Mesenteric fat pad (tissue), 1 donor: ENCODE measurements at places on chromosomes 3 and 15.
A peak's percentile ranks its signal among the peaks of the same experiment; 100 is the strongest.

DNA sequence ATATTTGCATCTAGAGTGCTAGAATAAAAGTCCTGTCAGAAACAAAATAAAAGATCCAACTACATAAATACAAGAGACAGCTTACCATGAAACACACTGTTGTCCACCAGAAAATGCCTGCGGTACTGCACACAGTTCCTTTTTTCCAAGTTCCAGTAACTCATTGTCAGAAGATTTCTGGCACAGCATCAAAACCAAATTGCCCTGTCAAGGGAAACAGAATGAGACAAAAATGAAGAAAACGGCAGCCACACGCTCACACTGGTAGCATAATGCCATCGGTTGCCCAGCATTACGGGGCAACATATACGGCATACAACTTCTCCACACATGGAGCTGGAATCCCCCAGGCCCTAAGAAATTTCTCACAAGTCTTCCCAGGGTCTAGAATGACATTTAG lies 40.8 kb downstream of the PLCH1 start:
- DNase-seq = no peak

DNA sequence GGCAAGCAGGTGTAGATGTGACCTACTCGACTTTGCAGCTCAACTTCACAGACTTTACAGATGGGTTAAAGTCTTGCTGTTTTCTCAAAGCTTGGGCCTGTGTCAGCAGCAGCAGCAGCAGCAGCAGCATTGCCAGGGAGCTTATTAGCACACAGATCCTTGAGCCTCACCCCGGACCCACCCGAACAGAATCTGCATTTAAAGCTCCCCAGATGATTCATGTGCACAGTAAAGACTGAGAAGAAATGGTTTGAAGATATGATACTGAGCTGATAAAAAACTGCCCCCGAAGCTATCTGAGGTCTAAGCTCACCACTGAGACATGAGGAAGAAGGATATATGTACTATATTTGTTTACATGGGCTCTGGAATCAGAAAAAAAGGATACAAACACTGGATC lies 231.7 kb downstream of the ARPP21 start:
- no peak for DNase-seq

DNA sequence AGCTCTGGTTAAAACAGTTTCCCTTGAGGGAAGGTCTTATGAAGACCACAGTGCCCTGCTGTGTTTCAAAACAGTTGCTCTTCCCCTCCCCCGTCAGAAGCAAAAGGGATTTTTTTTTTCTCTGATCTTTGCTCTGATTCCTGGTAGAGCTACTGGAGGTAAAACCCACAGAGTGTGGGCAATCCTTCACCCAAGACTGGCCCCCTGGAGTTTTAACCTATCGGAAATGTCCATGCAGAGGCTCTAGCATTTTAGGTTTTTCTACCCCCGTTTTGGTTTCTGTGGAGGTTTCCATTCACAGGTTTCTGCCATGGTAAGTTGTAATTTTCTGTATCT lies 27.7 kb downstream of the GRM2 start:
- no peak for DNase-seq

- DNase-seq = no peak
Measured at GRCh38 chr3:161409069-161409468, 37.8 kb upstream of the SPTSSB start.

DNA sequence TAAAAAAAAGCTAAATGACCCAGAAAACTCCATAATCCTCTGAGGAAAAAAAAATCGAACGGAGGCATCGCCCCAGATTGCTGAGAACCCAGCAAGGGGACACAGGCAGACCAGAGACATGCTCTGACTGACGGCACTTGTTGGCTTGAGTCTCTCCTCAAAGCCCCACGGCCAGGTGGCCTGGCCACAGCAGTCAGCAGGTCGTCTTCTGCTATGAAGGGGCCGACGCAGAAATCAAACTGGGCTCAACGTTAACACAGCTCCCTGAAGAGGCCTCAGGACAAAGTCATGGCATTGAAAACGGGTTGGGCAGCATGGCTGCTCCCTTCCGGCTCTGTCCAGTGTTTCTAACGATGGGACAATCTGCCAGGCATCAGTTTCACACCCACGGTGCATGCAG lies 17.5 kb downstream of the PCSK6 start:
- no peak for DNase-seq

- no peak for DNase-seq
Measured at GRCh38 chr3:15102256-15102655, 3.3 kb upstream of the RBSN start.

- DNase-seq = no peak
Measured at GRCh38 chr3:148790851-148791735, 36.5 kb upstream of the CPB1 start.

DNA sequence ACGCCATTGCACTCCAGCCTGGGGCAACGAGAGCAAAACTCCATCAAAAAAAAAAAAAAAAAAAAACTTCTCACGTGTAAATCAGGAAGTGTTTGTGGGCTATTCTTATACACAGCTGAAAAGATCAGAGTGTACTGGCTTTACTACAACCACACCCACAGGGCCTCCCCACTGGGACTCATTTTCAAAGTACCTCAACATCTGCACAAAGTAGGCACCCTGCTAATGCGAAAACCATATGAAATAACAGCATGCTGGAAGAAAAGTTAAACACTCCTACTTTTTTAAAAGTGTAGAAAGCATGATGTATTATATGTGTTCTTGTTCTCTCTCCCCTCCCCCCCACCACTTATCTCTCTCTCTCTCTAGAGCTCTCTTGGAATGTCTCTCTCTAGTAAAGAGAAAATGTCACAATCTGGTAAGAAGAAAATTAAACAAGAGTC lies 11.1 kb downstream of the UACA start:
- DNase-seq = no peak

DNA sequence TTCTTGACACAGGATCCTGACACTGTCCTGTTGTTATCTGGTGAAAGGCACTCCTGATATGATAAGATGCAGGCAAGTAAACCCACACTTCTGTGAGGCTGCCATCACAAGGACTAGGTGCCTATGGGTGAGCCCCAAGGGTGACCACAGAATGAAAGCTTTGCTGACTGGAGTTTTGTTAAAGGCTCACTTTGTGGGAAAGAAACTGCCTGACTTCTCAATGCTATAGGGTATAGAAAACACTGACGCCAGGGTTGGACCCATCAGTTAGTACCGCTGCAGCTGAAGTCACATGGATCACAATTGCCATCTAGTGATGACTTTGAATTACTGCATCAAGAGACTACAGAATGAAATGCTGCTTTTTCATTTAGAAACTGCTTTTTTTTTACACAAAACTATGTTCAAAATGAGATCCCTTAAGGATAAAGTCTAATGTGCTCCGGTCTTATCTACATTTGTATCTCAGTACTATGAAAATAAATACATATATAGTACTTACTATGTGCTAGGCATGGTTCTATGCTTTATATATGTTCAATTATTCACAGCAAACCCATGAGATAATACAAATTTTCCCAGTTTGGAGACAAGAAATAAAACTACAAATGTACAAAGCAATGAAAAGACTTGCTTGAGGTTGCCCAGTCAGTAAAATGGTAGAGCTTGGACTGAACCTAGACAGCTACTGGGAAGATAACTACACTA lies 64.2 kb upstream of the CMSS1 start:
- DNase-seq = no peak

- no peak for DNase-seq
Measured at GRCh38 chr3:16302082-16302631, 37.1 kb downstream of the OXNAD1 start.

DNA sequence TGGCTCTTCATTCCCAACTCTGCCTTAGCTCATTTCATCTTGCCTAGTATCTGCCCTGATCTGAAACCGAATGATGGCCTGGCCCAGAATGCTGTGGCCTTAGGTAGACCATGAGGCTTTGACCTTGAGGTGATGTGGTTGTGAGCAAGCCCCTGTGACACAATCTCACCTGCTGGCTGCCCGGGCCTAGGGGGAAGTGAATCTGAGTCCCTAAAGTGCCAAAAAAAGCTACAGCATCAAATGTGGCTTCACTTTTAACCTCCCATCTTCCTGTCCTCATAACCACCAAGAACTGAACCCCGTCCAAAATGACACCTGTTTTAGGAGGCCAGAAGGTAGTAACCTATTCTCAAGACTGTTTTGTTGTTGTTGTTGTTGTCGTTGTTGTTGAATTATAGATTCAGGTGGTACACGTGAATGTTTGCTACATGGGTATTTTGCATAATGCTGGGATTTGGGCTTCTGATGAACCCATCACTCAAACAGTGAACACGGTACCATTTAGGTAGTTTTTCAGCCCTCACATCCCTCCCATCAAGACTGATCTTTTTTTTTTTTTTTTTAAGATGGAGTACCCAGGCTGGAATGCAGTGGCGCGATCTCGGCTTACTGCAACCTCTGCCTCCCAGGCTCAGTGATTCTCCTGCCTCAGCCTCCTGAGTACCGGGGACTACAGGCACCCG lies 54.6 kb downstream of the MCCC1 start:
- no peak for DNase-seq

DNA sequence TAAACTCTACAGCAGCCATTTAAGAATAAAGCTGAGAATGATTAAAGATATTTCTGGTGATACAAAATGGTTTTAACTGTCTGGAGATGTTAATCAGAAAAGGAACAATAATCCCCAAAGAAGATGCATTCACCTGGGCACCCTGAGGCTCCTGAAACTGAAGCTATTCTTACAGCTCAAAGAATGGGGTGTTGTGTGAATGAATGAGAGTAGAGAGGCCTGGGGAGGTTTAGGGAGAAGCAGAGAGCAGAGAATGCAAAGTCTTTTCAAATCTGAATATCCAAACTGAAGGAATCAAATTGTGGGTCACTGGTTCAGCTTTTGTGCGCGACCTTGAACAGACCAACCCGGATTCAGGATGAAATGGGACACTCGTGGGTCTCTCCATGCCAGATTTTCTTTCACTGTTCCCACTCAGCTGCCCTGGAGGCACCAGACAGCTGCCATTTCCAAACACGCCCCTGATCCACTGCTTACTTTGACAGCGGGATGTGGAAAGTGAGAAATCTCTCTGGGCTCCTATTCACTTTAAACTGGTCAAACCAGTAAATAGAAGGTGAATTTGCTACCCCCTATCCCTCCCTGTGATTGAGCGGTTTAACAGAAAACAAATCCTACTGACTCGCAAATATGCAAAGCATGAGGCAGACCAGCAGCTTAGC lies 485.5 kb upstream of the THBS1 start:
- DNase-seq = no peak

GRCh38 chr3:73716418-73716817 lies 91.7 kb upstream of the PDZRN3 start:
- no peak for DNase-seq

DNA sequence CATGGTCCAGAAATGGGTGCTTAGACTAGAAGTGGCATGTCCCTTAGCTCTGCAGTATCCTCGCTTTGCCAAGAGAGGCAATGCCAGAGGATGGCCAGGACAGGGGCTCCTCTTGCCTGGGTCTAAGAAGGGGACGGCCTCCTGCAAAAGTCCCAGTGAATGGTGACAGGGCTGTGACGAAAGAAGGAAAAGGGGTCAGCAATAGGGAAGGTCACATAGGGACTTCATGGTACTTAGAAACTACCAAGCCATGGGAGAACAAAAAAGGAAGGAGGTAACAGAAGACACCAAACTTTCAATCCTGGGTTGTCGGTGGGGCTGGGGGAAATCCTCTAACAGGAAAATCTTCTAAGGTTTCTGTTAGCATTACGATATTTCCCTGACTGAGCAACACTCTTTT lies 36.2 kb upstream of the ATOSA start:
- DNase-seq = no peak

- no peak for DNase-seq
Measured at GRCh38 chr3:16905704-16906103, 20.9 kb downstream of the PLCL2 start.

- DNase-seq = no peak
Measured at GRCh38 chr3:133506215-133506901, 67.1 kb upstream of the CDV3 start.

DNA sequence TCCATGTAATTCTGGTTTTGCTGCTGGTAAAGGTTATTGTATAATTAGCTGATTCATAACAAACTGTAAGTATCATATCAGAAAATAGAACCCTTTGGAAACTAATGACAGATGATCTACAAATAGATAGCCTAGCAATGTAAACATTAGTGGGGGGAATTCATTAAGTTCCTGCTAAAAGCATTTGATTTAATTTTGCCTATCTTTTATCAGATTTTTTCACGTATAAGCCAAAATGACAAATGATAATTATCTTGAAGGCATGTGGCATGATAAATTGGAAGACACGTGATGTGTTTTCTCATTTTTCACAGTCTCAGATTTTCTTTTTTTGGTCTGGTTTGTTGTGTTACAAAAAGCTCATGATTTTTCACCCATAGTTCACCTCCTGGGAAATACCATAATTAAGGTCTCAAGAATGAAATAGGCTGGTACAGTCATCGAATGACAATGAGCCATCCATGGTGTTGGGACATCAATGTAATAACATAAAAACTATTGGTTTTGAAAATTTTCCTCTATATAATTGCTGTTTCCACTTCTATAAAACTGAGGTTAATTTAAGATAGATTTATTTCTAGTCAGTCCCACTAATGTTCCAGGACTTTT lies 325.9 kb upstream of the TBL1XR1 start:
- DNase-seq = no peak

DNA sequence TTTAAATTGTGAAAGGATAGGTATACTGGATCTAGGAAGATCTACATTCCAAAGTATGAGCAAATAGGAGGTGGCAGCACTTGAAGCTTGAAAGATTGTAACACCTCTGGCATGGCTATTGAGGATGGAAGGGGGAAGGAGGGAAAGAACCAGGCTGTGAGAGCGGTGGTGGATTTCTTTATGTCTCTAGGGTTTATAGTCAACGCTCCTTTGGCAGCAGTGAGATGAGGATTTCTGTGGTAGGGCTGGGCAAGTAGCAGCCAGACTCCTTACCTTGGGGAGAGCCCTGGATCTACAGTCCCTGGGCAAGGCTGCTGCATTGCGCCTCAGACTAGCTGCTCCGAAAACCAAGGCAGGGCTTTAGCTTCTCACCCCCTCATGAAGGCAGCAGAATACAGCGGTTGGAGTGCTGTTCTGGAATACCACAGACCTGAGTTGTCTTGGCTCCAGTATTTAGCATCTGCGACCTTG lies 53.2 kb downstream of the MEF2A start:
- no peak for DNase-seq

DNA sequence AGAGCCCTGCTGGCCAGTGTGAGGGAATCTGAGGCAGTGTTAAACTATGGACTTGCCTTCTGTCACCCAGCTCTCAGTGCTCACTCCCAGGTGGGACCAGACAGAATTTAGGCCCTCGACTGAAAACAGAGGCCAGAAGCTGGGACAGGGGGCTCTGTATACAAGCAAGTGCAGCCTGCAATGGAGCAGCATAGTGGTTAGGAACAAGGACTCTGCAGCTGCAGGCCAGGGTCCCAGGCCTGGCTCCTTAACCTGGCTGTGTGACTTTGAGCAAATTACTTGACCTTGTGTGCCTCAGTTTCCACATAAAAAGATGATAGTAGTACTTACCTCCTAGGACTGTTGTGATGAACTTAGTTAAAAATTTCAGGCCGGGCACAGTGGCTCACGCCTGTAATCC lies 39.8 kb downstream of the CMTM7 start:
- no peak for DNase-seq

GRCh38 chr15:28003302-28004037 lies 95.6 kb downstream of the OCA2 start:
- peak; percentile 88 for DNase-seq

DNA sequence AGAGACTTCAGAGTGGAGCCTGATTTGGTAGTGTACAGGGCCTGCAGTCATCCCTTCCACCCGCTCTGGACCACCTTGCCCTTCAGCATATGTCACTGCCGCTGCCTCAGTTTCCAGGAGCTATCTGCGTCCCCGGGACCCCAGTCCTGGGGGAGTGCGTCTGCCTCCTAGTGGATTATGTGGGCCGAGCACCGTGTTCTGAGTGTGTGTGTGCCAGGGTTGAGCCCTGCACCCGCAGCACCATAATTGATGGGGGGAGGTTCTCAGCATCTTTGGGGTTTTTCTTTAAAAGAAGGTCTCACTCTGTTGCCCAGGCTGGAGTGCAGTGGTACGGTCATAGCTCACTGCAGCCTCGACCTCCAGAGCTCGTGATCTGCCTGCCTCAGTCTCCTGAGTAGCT lies 33.6 kb downstream of the CD276 start:
- no peak for DNase-seq
